ENCODE measurements at places on chromosomes 6 and 20.

DNA sequence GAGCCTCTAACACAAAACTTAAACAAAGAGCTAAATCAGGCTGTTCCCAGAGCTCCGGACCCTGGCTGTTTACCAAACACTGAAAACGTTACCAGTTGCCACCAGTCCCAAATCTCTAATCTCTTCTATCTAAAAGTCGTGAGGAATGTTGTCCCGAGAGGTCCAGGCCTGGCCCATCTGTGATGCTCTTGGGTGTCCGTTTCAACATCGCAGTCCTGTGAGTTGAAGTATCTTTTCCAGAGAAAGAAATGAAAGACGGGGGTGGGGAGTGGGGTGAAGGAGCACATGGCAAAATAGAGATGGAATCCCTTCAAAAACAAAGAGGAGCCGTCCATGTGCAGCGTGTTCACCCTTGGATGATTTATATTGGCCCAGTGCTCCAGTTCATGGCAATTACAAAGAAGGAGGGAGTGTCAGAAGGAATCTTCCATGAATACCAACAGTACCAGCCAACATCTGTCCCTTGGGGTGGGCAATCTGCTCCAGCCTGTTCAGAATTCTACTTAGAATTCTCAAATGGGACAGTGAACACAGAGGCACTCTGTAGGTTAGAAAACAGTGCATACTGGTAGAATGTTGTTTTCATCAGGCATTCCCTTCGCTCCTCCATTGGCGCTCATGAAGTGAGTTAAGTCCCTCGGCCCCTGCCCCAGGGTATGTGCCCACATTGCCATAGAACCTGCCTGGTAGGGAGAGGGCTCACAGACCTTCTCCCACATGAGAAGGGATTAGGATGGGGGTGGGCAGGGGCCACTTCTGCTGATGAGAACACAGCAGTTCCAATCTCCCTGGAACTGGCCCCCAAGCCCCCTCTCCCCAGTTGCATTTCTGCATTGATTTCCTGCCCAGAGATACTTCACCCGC is 112.1 kb downstream of the LY86 start:
- no peaks in the 10 kb centered on the region for H3K27me3 ChIP-seq
- no peak overlapping the region for H3K4me3 ChIP-seq
- H3K36me3 ChIP-seq: no peaks in the 10 kb centered on the region
- DNase-seq: no peak

- no peak for DNase-seq
- H3K4me1 ChIP-seq: no peaks in the 10 kb centered on the region
- H3K27ac ChIP-seq: no peak overlapping the region
- no peaks in the 10 kb centered on the region for H3K36me3 ChIP-seq
Measured at GRCh38 chr6:53566755-53567154, 21.9 kb upstream of the GCLC start.

GRCh38 chr20:63831646-63831992 is 555 bp upstream of the ZBTB46 start:
- no peak overlapping the region for H3K27ac ChIP-seq
- H3K36me3 ChIP-seq: no peaks in the 10 kb centered on the region
- no peak for DNase-seq

DNA sequence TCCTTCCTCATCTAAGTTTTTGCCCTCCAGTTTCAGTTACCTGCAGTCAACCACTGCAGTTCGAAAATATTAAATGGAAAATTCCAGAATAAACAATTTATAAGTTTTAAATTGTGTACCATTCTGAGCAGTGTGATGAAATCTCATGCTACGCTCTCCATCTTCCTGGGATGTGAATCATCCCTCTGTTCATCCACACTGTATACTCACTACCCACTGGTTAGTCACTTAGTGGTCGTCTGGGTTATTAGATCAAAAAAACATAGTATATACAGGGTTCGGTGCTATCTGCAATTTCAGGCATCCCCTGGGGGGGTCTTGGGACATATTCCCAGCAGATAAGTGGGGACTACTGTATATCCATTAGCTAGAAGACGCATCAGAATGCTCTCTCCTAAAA is 151.9 kb upstream of the SLC22A16 start:
- no peak overlapping the region for H3K27ac ChIP-seq
- no peak for DNase-seq
- no peaks in the 10 kb centered on the region for H3K27me3 ChIP-seq
- no peak overlapping the region for H3K4me3 ChIP-seq

- H3K4me1 ChIP-seq: peaks cover 34% of the 10 kb centered on the region
- no peak for DNase-seq
- no peaks in the 10 kb centered on the region for H3K36me3 ChIP-seq
- H3K27me3 ChIP-seq: no peaks in the 10 kb centered on the region
Measured at GRCh38 chr6:158356586-158357546, 44.6 kb downstream of the TULP4 start.

DNA sequence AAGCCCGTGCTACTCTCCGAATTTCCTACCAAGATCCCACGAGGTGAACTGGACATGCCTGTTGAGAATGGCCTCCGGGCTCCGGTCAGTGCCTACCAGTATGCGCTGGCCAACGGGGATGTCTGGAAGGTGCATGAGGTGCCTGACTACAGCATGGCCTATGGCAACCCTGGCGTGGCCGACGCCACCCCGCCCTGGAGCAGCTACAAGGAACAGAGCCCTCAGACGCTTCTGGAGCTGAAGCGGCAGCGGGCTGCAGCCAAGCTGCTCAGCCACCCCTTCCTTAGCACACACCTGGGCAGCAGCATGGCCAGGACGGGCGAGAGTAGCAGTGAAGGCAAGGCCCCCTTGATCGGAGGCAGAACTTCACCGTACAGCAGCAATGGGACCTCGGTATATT is 8.0 kb upstream of the FAM83D start:
- H3K27ac ChIP-seq: no peak overlapping the region
- no peaks in the 10 kb centered on the region for H3K27me3 ChIP-seq
- no peaks in the 10 kb centered on the region for H3K4me1 ChIP-seq
- no peak overlapping the region for H3K4me3 ChIP-seq
- DNase-seq: no peak

GRCh38 chr6:3263096-3263495 is 4.3 kb downstream of the PSMG4 start:
- H3K4me1 ChIP-seq: peaks cover 48% of the 10 kb centered on the region
- no peaks in the 10 kb centered on the region for H3K27me3 ChIP-seq
- H3K27ac ChIP-seq: no peak overlapping the region
- DNase-seq: no peak
- H3K4me3 ChIP-seq: no peak overlapping the region
- H3K36me3 ChIP-seq: peaks cover 19% of the 10 kb centered on the region

GRCh38 chr6:107661291-107661690 is 162.8 kb downstream of the SCML4 start:
- H3K27me3 ChIP-seq: no peaks in the 10 kb centered on the region
- no peaks in the 10 kb centered on the region for H3K36me3 ChIP-seq
- DNase-seq: no peak
- H3K27ac ChIP-seq: no peak overlapping the region
- peaks cover 16% of the 10 kb centered on the region for H3K4me1 ChIP-seq

GRCh38 chr20:47173596-47174216 is 182.8 kb downstream of the ZMYND8 start:
- H3K27me3 ChIP-seq: peaks cover 4% of the 10 kb centered on the region
- no peak for DNase-seq
- H3K4me3 ChIP-seq: no peak overlapping the region
- H3K27ac ChIP-seq: no peak overlapping the region
- H3K4me1 ChIP-seq: no peaks in the 10 kb centered on the region
- no peaks in the 10 kb centered on the region for H3K36me3 ChIP-seq

DNA sequence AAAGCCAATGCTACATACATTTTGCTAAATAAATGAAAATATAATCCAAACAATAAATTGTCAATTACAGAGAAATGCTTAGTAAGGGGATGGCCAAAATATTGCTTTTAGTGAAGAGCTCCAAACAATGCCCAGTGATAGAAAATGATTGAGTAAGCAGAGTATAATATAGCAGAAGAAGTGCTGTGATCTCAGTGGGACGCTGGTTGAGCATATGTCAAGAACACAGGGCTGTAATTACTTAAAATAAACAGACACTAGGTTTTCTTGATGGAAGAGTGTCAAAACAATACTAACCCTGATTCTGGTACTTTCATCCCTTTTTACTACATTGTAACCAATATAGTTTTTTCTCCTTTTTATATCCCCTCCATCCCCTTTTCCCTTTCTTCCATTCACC is 150.3 kb downstream of the GRIK2 start:
- no peaks in the 10 kb centered on the region for H3K36me3 ChIP-seq
- no peak for DNase-seq
- H3K27ac ChIP-seq: no peak overlapping the region
- H3K4me1 ChIP-seq: no peaks in the 10 kb centered on the region
- H3K4me3 ChIP-seq: no peak overlapping the region
- no peaks in the 10 kb centered on the region for H3K27me3 ChIP-seq

- DNase-seq: no peak
- H3K27ac ChIP-seq: no peak overlapping the region
- no peaks in the 10 kb centered on the region for H3K36me3 ChIP-seq
- no peaks in the 10 kb centered on the region for H3K4me1 ChIP-seq
Measured at GRCh38 chr20:55500130-55500529, 505.2 kb downstream of the CBLN4 start.
